ENCODE measurements at places on chromosomes 4 and X.

- DNase-seq, result no peak
These were observed 29.4 kb upstream of the KIAA0232 start for GRCh38 chr4:6753103-6753560.

DNA sequence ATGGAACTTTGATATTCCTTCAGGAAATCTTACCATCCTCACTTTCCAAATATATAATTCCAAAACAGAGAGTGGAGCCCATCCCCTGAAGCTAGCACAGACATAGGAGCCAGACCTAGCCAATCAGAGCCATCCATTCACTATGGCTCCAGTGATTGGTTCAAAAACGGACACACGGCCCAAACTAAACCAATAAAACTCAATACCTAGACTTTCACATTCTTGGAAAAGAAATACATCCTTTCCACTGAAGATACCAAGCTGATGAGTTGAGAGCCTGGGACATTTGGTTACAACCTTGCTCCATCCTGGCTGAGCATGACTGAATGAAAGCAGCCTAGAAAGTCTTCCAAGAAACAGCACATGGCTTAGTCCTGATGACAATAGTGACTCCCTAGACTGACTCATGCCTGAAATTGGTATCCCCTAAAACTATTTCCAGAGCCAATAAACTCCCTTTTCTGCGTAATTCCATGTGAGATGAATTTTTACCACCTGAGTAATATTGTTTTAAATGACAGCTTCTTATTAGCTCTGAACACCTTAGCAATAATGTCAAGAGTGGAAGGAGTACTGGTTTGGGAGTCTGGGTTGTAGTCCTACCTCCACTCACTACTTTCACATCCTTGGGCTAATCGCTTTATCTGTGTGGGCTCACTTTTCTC lies 189.6 kb upstream of the LNX1 start:
- no peak for DNase-seq

GRCh38 chrX:119040432-119040831 lies 32.4 kb upstream of the CT47C1 start:
- DNase-seq, result no peak

DNA sequence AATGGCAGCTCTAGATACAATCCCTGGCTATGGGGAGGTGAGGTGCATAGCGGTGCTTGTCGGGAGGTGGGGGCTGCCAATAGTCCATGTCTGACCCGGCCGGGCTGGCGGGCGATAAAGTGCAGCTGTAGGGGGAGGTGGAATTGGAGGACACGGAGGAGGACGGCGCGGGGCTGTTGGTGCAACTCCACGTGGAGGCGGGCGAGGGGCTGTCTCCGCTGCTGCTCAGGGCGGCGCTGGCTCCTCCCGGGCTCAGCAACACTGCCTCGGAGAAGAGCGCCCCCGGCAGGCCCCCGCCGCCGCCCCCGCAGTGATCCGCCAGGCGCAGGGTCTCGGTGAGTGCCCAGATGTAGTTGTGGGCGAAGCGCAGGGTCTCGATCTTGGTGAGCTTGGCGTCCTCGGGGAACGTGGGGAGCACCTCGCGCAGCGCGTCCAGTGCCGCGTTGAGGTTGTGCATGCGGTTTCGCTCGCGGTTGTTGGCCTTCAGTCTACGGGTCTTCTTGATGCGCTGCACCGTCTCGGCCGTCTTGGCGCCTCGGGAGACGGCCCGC lies 1.3 kb downstream of the NEUROG2 start:
- DNase-seq, result no peak

- no peak for DNase-seq
These were observed 30.3 kb downstream of the AREG start for GRCh38 chr4:74475091-74475800.

- DNase-seq, result no peak
These were observed 58.1 kb upstream of the MAP9 start for GRCh38 chr4:155434904-155435303.
